Kidney (tissue), 22 donors: ENCODE measurements at places on chromosomes 3 and 15.

DNA sequence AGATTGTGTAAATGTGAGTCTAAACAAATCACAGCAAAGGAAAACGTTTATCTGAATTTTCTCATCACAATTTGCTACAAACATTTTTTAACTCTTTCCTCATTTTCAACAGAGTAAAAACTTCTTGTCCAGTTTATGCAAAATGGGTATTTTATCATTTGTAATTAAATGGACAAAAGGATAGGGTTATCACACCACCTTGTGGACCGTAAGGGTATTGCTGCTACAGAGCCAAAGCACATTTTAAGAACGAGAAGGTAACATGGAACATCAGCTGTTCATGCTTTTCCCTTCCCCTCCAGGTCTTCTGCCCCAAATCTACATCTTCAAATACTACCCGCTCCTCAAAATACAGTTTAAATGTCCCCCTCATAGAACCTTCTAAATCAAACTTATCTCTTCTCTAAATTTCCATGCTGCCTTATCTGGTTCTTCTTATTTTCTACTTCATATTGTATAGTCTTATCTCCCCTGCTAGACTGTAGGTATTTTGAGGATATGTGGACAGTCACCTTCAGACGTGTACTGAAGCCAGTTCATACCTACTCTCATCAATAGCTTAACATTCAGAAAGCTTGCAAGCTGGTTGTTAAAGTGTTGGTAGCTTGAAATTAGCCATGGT, 12.8 kb upstream of the SETMAR start:
- no peak for DNase-seq

- no peak for DNase-seq
These were observed 14.6 kb downstream of the PLXNA1 start for GRCh38 chr3:126997455-126998038.

- DNase-seq, result no peak
These were observed 269.0 kb upstream of the CRBN start for GRCh38 chr3:3448468-3448867.

DNA sequence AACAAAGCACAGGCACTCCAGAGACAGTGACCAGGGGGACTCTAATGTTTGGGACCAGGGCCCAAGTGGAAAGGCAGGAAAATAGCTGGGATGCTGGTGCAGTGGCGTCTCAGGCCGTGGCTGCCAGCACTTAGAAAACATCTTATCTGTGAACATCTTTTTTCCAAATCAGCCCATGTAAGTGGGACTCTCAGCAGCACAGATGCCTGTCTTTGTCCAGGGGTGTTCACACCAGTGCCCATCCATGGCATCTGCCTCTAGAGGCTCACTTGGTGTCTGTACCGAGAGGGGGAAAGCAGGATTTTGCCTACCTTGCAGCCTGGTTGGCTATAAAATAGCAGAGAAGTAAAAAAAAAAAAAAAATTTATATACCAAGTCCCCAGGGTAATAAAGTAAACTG, 26.7 kb downstream of the SLC12A8 start:
- no peak for DNase-seq
